ENCODE measurements at places on chromosomes 6 and 20.

DNA sequence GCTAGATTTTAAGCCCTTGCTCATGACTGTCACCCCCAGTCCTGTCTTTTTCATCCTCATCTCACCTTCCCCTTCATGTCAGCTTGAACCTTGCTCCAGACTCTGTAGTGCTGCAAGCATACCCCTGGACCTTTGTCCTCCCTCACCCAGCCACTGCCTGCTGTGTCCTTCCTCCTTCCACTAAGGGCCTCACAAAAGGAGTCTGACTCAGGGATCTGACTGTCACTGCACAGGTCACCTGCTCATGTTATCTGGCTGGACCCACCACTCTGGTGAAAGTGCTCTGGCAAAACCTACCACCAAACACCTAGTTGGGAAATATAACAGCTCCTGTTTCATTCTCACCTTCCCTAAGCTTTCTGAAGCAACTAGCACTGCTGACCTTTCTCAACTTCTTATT is 151.4 kb downstream of the INSM1 start:
- no peak for DNase-seq

GRCh38 chr6:15502446-15503345 is 160.1 kb downstream of the DTNBP1 start:
- no peak for DNase-seq

- peak; percentile 63 for DNase-seq
These were observed 21.5 kb downstream of the SYNJ2 start for GRCh38 chr6:158002951-158003853.

- DNase-seq = peak; percentile 74
These were observed 417.1 kb downstream of the BCKDHB start for GRCh38 chr6:80523531-80523997.

GRCh38 chr6:168540713-168541291 is 99.8 kb downstream of the SMOC2 start:
- DNase-seq = peak; percentile 75

GRCh38 chr6:32772656-32773055 is 9.3 kb upstream of the HLA-DQB2 start:
- no peak for DNase-seq

GRCh38 chr20:32462900-32463641 is 104.9 kb downstream of the ASXL1 start:
- DNase-seq = no peak

- DNase-seq = no peak
These were observed 31.8 kb downstream of the MDN1 start for GRCh38 chr6:89787660-89788328.

DNA sequence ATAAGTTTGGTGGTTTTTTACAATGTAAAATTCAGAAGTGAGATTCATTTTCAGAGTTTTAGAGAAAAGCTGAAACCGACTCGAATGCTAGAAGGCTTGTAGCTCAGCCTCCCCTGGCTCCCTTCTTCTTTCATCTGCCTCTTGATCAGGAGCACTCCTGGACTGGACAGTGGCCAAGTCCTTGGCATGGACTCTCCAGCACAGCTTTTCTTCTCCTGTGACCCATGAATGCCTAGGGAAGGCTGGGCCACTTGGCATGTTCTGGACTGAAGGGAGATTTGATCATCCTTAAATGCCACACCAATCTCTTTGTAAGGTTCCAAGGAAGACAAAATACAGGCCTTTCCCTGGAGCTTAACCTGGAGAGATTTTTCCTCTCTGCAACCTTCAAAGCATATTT is 384.0 kb upstream of the SASH1 start:
- no peak for DNase-seq

- peak; percentile 96 for DNase-seq
These were observed at the start of gene CNKSR3 for GRCh38 chr6:154510144-154510905. CNKSR3 (minus strand) TSS chr6:154510685; CDS start chr6:154510114, 571 bp downstream.

GRCh38 chr6:36610041-36610955 is 16.1 kb downstream of the SRSF3 start:
- DNase-seq = no peak

DNA sequence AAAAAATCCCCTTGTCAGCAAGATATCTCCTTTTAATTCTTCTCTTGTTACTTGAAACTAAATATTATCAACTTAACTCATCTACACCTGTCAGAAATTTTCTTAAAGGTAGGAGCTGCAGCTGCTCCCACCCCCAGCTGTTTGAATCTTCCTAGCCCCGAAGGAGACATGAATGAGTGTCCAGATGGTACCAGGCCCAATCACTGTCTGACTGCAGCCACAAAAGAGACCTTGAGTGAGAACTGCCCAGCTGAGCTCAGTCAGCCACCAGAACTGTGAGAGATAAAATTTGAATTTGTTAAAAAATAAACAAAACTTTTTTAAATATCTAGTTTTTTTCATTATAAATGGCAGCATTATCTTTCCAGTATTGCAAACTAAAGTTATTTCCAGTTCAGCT is 84.7 kb downstream of the PRSS35 start:
- no peak for DNase-seq

DNA sequence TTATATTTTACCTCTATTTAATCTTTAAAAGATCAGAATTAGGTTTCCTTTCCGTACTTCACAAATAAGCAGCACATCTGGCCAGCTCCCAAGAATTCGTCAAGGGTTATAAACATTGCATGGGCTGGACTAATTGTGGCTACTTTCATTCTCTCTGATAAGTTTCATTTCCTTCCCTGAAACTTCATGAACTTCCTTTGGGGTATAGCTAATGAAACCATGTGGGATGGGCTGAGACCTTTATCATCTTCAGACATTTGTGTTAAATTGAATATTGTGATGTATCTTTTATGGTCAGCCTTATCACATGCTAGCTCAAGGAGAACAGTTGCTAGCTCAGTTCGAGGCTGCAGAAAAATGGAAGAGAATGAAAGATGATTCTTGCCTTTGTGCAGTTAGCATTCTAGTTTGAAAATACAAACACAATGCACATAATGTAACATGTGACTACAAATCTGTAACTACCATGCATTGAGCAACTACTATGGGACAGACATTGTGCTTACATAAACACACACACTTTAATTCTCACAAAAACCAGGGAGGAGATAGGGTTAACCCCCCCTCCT is 1.7 kb upstream of the GMPR start:
- no peak for DNase-seq

GRCh38 chr6:118810420-118811027 is 83.4 kb upstream of the ASF1A start:
- DNase-seq = no peak

DNA sequence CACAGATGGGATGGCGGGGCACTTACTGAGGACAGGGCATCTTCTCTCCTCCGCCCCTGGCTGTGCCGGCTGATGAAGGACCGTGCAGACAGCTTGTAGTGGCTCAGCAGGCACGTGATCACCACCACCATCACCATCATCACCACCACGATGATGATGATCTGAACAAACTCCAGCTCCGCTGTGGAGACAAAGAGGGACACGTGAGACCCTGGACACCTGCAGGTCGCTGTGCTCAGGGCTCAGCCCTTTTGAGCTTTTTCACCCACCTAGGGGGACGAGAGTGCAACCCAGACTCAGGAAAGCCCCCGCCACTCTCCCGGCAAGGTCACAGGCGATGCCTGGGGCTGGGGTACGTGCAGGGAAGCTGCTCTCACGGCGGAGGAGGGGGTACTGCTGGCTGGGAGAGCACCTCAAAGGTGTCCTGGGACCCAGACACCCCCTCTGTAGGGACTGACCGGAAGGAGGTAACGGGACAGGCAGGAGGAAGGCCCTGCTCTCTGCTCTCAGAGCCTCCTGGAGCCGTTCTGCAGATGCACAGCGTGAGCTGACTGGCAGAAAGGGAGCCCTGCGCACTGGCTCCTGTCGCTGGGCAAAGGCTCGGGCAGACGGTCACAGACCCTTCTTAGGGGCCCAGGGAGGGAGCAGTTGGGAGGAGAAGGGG is 39.4 kb upstream of the ZBP1 start:
- DNase-seq = no peak

- no peak for DNase-seq
These were observed 291.9 kb upstream of the PRDM1 start for GRCh38 chr6:105794239-105794638.

DNA sequence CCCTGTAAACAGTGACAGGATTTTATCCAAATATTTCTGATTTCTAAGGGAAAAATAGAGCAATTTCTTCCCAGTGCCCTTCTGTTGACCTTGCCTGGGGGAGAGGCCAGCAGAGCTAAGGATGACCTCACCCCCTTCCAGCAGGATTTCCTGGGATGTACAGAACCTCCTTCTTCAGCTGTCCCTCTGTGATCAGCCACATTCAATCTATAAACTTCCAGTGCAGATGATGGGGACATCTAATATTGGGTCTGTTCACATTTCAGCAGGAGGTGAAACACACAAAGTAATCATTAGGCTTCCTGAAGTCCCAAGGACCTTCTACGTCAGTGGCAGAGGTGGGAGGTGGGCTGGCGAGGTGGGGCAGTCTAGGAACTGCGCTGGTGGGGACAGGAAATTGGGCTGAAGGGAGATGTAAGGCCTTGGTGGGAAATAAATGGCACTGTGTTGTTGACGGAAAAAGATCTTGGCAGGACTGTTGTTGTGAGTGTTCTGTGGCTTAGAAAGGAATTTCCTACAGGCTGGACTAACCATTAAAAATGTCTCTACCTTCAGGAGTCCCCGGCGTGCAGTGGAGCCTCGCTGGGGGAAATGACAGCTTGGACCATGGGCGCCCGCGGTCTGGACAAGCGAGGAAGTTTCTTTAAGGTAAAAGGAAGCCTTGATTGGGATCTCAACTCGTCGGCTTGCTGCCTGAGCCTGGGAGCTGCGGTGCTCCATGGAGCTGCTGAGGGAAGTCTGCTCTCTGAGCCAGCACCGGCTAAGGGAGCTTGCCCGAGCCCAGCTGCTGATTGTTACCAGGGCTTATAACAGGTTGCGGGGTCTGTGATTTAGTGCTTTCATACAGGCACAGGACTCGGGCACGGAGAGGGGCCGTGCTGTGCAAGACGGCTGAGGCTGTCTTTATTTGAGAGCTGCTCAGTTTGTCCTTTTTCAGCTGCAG is 127.9 kb upstream of the NAA20 start:
- peak; percentile 31 for DNase-seq

DNA sequence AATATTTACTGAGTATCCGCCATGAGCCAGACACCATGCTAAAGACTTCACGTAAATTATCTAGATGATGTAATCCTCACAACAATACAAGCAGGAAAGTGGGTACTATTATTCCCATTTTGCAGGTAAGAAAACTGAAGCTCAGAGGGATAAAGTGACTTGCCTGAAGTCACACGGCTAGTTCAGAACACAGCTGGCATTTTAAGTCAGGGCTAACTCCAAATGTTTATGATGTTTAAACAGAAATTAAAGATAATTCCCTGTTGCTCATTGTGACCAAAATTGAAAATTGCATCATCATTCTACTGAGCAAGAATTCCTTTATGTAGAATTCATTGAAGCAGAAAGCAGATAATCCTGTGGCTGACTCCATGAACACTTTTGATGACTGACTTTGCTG is 71.3 kb upstream of the STXBP5 start:
- DNase-seq = no peak

DNA sequence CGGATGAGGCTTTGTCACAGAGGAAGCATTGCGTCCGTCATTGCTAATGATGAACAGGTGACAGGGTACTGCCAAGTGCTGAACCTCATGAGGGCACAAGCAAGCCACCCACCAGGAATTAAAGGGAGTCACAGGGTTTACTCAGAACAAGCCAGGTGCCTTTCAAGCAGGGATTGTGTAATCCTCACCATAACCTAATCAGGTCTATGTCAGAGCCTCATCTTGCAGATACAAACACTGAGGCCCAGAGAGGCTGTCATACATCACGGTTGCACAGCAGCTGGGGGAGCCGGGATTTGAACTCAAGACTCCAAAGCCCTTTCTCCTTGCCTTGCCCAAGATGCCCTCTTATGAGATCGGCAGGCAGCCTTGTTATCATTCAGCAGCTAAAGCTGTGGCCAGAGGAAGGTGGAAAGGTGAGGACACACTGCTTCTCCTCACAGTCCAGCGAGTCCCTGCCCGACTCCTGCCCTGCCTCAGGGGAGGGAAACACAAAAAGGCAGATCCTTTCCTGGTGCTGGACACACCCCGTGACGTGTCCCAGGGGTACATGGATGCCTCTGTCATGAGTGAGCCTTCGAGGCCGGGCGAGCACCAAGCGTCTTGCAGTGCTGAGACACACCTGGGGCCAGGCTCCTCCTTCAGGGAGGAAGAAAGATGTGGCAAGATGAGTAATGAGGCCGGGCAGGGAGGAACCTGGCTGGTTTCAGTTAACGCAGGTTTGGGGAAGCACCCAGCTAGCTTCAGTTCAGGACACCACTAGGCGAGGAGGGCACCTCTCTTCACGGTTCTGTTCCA is 214.9 kb downstream of the LY86 start:
- no peak for DNase-seq

DNA sequence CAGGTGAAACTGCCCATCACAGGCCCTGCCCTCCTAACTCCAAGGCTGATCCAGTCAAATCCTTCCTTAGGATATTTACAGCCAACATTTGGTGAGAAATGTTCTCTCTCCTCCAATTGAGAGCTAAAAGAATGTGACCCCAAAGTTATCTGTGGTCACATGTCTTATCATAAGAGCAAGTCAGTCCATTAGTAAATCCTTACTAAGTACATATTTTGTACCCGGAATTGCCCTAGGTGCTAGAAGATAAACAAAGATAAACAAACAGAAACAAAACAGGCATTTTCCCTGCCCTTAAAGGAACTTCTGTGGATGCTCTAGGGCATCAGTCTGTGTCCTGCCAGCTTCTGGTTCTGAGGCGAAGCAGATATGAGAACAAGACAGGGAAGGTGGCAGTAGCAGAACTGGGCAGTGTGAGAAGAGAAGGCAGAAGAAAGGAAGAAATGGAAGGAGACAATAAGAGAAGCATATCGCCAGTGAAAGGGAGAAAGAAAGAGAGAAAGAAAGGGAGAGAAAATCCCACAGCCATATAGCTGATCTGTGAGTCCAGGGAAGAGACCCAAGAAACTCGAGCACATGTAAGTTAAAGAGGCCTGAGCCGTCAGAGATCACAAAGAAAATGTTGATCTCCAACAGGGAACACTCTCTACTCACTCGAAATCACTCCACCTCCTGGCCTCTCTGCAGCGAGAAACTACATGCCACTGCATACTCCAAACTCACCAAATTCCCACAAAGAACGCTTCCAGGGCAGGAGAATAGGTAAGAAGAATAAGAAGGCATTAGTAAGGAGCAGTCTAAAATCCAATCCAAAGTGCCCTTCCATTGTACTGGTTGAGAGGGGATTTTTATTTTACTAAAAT is 41.7 kb downstream of the CDK5RAP1 start:
- DNase-seq = no peak

- peak; percentile 14 for DNase-seq
These were observed 13.7 kb downstream of the RIPK1 start for GRCh38 chr6:3081960-3082359.

- DNase-seq = no peak
These were observed 6.1 kb downstream of the DOP1A start for GRCh38 chr6:83073615-83074014.

GRCh38 chr6:162680367-162680766 is 47.2 kb downstream of the PRKN start:
- no peak for DNase-seq

- no peak for DNase-seq
These were observed 610.1 kb upstream of the CDH4 start for GRCh38 chr20:60641879-60642447.

GRCh38 chr6:44739181-44739580 is 351.7 kb downstream of the CDC5L start:
- DNase-seq = peak; percentile 69
